Heart right ventricle (tissue), 16 donors: ENCODE measurements at places on chromosomes 12 and 14. TPM values are rescaled to one million over a fixed set of nuclear protein-coding genes. Genes with fewer than 3 reads are reported as not detected.

The TAS2R13 gene
- 0.15 TPM for polyA plus RNA-seq

The RHOJ gene
- 19.8 TPM for polyA plus RNA-seq

The HOMEZ gene
- polyA plus RNA-seq = 7.3 TPM

The ZNF705A gene
- polyA plus RNA-seq = not detected

The ABCD4 gene
- 76.4 TPM for polyA plus RNA-seq

The PTPN11 gene
- 22.4 TPM for polyA plus RNA-seq

The KERA gene
- not detected for polyA plus RNA-seq

The PIWIL1 gene
- 0.01 TPM for polyA plus RNA-seq

The TEX52 gene
- polyA plus RNA-seq = not detected

The ALG10 gene
- 1.2 TPM for polyA plus RNA-seq

The LRCOL1 gene
- 0.17 TPM for polyA plus RNA-seq

The ITGB7 gene
- polyA plus RNA-seq = 0.55 TPM

The SMCO2 gene
- polyA plus RNA-seq = not detected

The ANKRD33 gene
- polyA plus RNA-seq = not detected

The KRT3 gene
- not detected for polyA plus RNA-seq

The HHIPL1 gene
- polyA plus RNA-seq = 0.55 TPM

The B4GALNT3 gene
- 58.7 TPM for polyA plus RNA-seq

The TMEM63C gene
- 1.5 TPM for polyA plus RNA-seq

The KRT79 gene
- polyA plus RNA-seq = 0.30 TPM

The SLCO1B1 gene
- polyA plus RNA-seq = not detected

The KRT72 gene
- polyA plus RNA-seq = not detected

The MMP19 gene
- 4.3 TPM for polyA plus RNA-seq

The A2ML1 gene
- polyA plus RNA-seq = not detected

The TAS2R31 gene
- polyA plus RNA-seq = 0.12 TPM

The BEST3 gene
- polyA plus RNA-seq = 0.35 TPM

The TRAF3 gene
- 2.7 TPM for polyA plus RNA-seq

The KRT83 gene
- not detected for polyA plus RNA-seq

The RNASE1 gene
- polyA plus RNA-seq = 342 TPM

The TMEM229B gene
- polyA plus RNA-seq = 0.68 TPM

The TSHR gene
- polyA plus RNA-seq = 0.04 TPM

The CCDC197 gene
- not detected for polyA plus RNA-seq

The FIGNL2 gene
- polyA plus RNA-seq = 0.22 TPM

The DENND5B gene
- polyA plus RNA-seq = 11.2 TPM

The VWF gene
- polyA plus RNA-seq = 104 TPM

The DYNLL1 gene
- polyA plus RNA-seq = 136 TPM

The EFCAB11 gene
- polyA plus RNA-seq = 2.9 TPM

The CD27 gene
- polyA plus RNA-seq = 0.59 TPM

The ZDHHC22 gene
- polyA plus RNA-seq = not detected

The EID3 gene
- polyA plus RNA-seq = 0.48 TPM

The SYCP3 gene
- 0.07 TPM for polyA plus RNA-seq

The TMTC1 gene
- polyA plus RNA-seq = 9.6 TPM

The OR10G3 gene
- polyA plus RNA-seq = not detected

The LIN7A gene
- 11.0 TPM for polyA plus RNA-seq
